ENCODE measurements at places on chromosomes 11 and 22. TPM values are rescaled to one million over a fixed set of nuclear protein-coding genes. Genes with fewer than 3 reads are reported as not detected.

Gene TRIOBP
- total RNA-seq = 51.0 TPM

Gene TREH
- total RNA-seq = not detected

Gene SAA4
- not detected for total RNA-seq

Gene SHISAL1
- 5.7 TPM for total RNA-seq

Gene MMP13
- total RNA-seq = not detected

Gene PRR33
- total RNA-seq = not detected

Gene VWA5A
- total RNA-seq = 27.3 TPM

Gene MRGPRX3
- not detected for total RNA-seq

Gene GTSE1
- 29.7 TPM for total RNA-seq

Gene THY1
- total RNA-seq = 49.2 TPM

Gene PHF21A
- total RNA-seq = 49.6 TPM

Gene CRYBA4
- 1.6 TPM for total RNA-seq

Gene CNIH2
- total RNA-seq = 5.7 TPM

Gene MS4A7
- not detected for total RNA-seq

Gene CRACR2B
- total RNA-seq = 11.6 TPM

Gene FCHSD2
- 15.6 TPM for total RNA-seq

Gene CHRM4
- not detected for total RNA-seq

Gene SLC37A2
- total RNA-seq = 3.3 TPM

Gene NDUFS8
- total RNA-seq = 46.7 TPM
